ENCODE measurements at places on chromosomes 13 and 19.

DNA sequence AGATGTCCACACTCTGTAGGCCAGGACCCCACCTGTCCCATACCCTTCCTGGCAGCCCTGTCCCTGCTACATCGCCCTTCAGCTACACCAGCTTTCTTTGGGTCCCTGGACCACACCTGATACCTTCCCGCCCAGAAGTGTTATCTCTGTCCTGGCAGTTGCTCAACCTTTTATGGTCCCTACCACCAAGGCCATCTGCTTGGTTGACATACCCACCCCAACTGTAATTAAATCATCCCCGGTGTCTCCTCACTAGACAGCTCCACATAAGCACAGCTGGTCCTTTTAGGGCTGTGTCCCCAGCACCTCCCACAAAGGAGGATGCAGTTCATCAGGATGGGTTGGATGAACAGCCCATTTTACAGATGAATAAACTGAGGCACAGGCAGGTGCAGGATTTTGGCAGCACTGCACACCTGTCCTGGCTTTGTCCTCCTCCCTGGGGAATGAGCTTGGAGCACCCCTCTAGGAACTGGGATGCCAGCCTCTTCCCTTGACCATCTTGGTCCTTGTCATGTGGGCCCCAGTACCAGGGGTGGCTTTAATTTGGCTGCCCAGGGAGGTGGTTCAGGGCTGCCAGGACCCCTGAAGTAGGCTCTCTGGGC, 12.9 kb downstream of the NACC1 start:
- DNase-seq, result no peak

- no peak for DNase-seq
Observed at GRCh38 chr13:51926528-51926885, 64.7 kb downstream of the CCDC70 start.

- no peak for DNase-seq
Observed at GRCh38 chr13:113573065-113573464, 11.5 kb upstream of the TFDP1 start.

DNA sequence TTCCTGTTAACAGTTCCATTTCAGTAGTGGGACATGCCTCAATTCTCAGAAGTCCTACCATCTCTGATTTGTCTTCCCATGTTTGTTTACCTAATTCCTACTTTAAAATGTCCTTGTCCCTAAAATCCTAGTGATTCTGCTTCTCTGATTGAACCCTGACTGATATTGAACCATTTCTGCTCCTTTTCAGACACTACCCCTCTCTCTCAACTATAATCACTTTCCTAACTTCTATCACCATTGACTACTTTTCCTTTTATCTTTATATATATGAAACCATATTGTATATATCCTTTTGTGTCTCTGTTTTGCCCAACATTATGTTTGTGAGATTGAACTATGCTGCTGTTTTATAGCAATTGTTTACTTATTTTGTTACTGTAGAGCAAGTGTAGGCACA, 15.6 kb upstream of the ZNF227 start:
- DNase-seq, result no peak

DNA sequence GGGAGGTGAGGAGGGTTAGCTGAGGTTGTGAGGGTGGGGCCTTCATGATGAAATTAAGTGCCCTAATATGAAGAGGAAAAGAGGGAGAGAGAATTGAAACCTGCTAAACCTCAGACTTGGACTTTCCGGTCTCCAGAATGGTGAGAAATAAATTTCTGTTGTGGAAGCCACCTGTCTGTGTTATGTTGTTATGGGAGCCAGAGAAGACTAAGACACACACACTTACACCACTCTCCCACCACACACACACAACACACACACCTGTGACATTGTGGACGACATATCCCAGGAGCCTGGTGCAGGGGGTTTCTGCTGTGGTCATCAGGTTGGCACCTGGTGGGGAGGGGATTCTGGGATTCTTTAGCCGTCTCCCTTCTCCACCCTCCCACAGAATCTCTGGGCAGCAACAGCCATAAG, 14.0 kb downstream of the KLK4 start:
- no peak for DNase-seq

- no peak for DNase-seq
Observed at GRCh38 chr19:12156223-12157058, at the start of gene ZNF625. Gene ZNF625, minus strand, starts transcription at chr19:12156734. Its CDS starts 176 bp downstream, at chr19:12156558.

DNA sequence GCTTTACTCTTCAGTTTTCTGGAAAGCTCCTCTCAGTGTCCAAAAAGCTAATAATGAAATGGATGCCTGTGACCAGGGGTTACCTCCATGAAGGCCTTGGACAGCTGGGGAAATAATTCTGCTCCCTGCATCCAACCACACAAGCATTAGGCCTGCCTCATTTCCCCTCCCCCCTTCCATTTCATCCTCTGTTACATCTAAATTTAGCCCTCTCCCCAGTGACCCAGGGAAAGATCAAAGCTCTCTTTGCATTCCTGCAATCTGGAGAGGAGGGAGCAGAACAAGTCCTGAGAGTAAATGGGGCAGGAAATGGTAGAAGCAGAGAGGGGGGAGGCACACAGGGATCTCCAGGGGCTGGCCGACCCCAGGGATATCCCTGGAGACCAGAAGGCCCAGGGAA, 452.7 kb downstream of the TSHZ3 start:
- DNase-seq, result no peak

- no peak for DNase-seq
Observed at GRCh38 chr19:51493776-51494175, 7.8 kb downstream of the SIGLEC12 start.

DNA sequence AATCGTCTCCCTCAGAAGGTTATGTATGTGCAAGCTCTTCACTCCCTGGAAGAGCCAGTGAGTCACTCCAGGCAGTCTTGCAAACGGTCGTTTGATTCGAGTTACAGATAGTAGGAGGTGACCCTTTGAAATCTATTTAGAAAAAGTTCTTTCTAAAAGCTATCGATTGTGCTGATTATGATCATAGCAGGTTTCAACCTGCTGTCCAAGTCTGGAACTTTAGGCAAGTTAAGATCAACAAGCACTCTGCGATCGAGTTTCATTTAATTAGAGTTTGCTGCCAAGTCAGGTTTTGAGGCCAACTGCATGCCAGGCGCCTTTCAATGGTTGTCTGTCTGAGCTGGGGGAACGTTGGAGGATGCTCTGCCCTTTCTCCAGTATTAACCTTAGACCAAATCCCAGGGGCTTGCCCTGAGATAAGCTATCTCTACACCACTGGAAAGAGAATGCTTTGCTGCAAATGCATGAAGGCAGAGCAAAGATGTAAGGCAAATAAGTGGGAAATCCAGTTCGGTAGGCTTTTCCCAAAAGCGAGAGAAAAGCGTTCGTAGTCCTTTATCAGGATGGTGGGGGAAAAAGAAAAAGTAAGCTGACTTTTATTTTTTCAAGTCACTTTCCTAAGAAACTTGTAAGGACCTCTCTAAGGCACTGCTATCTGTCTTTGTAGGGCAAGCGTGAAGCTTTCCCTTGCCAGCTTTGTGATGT, 287.5 kb downstream of the ATP8A2 start:
- DNase-seq, result no peak

DNA sequence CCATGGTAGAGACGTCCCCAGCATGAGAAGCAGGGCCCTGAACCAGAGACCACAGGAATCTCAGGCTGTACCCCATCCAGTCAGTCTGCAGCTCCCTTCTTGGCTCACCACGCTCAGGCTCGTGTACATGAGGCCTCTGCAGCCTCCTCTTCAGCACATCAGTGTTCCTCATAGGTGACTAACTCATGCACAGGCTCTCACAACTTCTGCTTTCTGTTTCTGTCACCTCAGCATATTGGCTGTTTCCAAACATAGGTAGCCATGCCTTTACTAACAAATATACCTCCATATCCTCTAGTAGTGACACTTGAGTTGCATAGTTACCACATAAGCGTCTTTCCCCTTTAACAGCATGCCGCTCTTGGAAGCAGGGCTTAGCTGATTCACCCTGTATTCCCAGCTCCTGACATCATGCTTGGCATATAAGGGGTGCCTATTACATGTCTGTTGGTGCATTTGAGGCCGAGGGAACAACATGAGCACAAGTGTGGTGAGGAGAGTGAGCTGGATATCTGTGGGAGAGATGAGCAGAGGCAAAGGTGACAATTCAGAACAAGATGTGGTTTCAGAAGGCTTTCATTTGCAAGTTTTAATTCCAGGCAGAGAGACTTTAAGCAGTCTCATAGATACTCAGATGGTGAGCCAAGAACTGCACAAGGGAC, 16.7 kb downstream of the ZNF473 start:
- no peak for DNase-seq

GRCh38 chr13:113996081-113996911, 22.4 kb upstream of the C13orf46 start:
- DNase-seq, result no peak

DNA sequence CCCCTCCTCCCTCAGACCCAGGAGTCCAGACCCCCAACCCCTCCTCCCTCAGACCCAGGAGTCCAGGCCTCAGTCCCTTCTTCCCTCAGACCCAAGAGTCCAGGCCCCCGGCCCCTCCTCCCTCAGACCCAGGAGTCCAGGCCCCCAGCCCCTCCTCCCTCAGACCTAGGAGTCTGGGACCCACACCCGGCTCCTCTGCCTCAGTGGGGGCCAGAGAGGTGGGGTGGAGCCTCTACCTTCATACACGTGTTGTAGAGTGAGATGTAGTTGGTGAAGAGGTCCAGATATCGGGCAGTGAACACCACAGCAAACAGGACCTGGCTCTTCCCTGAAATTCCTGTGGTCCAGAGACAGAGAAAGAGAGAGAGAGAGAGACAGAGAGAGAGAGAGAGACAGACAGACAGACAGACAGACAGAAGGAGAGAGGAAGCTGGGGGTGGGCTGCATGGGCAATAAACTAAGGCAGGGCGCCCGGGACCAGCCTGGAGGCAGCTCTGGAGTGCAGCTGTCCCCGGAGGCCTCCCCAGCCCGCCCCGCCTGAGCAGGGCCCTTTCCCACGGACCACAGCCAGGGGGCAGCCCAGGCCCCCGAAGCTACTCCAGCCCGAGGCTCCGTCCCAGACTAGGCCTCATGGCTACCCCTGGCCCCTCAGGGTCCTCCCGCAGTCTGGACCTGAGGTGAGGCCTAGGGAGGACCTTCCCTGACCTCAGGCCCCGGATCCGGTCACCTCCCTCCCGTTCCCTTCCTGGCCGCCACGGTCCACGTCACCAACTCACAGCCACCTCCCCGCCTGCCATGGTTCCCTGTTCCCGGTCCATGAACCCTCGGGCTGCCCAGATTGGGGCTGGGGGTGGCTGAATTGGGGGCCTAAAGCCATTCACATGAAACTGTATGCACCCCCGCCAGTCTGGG, 907 bp downstream of the KDELR1 start:
- DNase-seq, result no peak

DNA sequence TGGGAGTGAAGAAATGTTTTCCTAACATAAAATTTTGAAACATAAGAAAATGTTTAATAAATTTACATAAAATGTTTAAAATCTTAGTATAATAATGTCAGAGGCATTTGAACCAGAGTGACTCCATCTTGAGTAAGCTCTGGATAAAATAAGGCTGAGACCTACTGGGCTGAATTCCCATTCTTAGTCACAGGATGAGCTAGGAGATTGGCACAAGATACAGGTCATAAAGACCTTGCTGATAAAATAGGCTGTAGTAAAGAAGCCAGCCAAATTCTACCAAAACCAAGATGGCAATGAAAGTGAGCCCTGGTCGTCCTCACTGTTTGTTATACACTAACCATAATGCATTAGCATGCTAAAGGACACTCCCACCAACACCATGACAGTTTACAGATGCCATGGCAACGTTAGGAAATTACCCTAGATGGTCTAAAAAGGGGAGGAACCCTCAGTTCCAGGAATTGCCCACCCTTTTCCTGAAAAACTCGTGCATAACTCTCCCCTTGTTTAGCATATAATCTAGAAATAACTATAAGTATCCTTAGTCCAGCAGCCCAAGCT, 1184.0 kb downstream of the UQCRFS1 start:
- no peak for DNase-seq

GRCh38 chr13:95485045-95485517, 67.4 kb upstream of the CLDN10 start:
- no peak for DNase-seq

DNA sequence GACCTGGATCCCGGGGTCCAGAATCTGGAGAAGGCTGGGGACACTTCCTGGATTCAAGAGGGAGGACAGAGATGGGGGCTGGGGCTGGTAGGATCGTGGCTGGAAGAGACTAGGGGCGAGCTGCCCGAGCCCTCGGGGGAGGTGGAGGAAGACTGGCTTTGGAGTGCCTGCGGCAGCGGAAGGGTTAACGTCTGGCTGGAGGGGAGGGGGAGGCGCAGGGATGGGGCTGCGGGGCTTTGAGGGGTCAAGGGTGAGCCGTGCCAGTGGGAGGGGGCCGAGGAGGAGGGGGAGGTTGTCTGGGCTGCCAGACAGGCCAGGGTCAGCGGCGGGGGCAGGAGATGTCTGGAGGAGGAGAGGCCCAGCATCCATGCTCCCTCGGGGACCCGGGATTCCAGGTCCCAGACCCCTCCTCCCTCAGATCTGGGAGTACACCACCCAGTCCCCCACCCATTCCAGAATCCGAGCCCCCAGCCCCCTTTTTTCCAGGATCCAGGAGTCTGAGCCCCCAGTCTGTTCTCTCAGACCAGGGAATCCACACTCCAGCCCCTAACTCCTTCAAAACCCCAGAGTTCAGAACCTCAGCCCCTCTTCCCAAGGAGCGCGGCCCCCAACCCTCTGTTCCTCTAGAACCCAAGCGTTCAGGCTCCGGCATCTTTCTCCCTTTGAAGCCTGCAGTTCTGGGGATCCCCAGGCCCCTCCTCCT, 3.2 kb upstream of the SPACA6 start:
- DNase-seq, result no peak

GRCh38 chr13:63684822-63685221, 2269.2 kb upstream of the PCDH20 start:
- no peak for DNase-seq

DNA sequence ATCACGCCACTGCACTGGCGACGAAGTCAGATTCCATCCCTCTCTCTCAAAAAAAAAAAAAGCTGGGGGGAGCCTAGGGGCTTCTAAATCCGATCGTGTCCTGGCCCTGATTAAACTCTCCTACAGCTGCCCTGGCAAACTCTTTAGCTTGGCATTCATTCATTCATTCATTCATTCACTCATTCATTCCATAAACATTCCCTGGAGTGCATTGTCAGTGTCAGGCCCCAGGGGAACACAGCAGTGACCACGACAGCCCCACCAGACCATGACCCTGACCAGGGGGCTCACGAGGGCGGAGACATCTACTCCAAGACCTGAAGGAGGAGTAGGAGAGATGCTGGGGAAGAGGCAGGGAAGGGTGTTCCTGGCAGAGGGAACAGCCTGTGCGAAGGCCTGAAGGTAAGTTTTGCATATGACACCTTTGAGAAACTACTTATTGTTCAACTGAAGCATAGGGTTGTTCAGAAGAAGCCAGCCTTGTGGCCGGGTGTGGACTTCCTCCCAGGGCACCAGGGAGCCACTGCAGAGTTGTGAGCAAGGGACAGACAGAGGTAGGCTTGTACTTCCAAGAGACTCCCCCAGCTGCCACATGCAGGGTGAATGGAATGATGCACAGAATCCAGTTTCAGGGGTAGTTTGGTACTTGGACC, 24.5 kb downstream of the CEACAM16 start:
- no peak for DNase-seq

Data from activated T-helper 1 cell treated with anti-CD3 and anti-CD28 coated beads, Interleukin-2, amount 50 U/mL, for 16 hours (primary cell).